Left hindlimb (tissue), 1 donor: ENCODE measurements at places on chromosomes 5 and 9.

DNA sequence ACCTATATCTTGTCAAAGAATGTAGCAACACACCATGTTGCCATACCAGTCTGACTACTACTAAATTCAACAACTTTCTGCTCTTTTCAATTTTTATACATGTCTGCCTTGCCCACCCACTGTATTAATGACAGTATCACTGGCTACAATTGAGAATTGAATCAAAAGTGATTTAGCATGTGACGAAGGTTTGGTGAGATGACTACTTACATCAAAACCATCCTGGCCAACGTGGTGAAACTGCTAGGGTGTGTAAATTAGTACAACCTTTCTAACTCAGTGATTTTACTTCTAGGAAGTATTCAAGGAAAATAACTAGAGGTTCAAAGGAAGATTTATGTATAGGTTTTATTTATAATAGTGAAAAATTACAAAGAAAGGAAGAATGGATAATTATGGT lies 109.8 kb downstream of the UNC13B start:
- DNase-seq: no peak

DNA sequence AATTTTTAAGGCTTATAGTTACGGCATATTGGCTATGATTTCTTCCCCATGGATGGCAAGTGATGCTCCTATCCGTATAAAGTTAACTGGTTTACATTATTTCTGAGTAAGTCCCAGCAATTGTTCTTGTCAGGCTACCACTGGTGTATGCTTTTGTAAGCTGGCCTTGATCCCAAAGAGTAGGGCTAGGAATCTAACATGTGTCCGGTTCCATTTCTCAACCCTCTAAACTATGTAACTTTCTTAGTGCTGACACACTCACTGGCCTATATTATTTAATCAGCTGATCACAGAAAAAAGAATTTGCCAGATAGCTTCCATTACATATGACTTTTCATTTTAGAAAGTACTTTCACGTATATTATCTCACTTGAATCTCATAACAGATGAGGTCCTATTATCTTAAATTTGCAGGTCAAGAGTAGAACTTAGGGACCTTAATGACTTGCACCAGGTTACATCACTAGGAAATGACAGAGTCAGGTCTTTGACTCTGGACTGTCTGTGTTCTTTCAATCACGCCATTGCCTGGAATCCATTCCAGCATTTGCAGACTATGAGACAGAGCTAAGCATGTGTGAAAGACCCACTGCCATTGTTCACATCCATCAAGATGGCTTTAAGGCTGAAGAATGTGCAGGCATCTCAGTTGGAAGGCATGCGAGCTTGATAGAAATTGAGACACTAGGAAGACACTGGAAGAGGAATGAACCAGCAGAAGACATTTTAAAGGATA lies 362.9 kb downstream of the ARRDC3 start:
- DNase-seq: no peak

- DNase-seq: no peak
These were observed 233.7 kb downstream of the ENC1 start for GRCh38 chr5:74406844-74407243.

GRCh38 chr9:38042626-38043357 lies 26.2 kb downstream of the SHB start:
- DNase-seq: no peak

DNA sequence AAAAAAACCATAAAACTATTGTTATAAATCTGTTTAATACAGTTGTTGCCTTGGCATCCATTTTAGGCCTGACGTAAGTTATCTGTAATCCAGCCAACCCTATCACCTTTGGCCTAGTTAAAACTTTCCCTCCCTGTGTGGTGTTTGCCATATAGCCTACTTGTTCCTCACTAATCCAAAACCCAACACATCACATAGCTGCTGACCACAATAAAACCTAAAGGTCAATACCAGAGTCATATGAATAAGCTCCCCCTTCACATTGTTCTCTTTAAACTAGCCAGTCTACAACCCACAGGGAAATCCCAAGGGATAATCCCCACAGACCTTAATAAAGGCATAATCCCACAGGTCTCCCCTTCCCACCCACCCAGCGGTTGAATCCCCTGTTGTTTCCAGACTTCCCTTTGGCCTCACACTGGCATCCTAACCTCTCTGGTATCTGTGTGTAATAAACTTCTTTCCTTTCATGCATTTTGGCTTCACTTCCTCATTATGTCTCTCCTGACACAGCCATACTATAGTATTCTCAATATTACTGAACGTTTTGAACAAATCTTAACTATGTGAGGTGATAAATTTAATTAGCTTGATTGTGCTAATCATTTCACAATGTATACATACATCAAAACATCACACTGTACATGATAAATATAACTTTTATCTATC lies 50.8 kb downstream of the DTWD2 start:
- DNase-seq: no peak

DNA sequence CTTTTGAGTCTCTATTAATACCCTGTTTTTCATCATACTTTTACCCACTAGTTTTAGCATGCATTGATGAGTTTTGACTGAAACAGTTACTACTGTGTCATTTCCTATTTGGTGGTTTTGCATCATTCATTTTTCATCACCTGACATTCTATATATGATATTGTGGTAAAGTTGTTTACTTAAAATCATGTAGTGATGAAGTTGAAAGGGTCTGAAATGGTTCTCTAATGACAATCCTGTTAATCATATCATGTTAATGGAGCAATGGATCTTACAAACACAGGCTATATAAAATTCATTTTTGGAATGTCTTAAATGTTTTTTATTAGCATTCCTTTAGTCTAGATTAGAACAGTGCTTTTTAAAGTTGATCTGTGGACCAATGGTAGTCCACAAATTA lies 84.1 kb downstream of the ERBIN start:
- no peak for DNase-seq

DNA sequence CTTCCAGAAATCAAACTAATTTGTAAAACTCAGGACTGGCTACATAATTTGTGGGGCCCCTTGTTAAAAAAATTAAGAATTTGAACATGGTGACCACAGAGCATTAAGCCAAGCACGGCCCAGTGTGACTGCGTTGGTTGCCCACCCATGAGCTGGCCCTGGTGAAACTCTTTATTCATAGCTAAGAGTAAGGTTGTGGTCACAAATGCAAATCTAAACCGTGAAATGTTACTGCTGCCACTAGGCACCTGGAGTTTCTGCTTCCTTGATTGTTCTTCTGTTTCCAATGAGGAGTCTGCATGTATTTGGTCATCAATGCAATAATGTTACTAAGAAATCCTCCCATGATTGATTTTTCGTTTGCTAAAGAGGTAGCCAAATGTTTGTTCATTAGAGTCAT lies 4.2 kb downstream of the GCNT1 start:
- no peak for DNase-seq
